Activated CD8-positive, alpha-beta memory T cell treated with anti-CD3 and anti-CD28 coated beads for 1 hour (primary cell): ENCODE measurements at places on chromosomes 3 and 15.

GRCh38 chr3:146325170-146325569 is 74.3 kb upstream of the PLSCR4 start:
- no peak for DNase-seq

DNA sequence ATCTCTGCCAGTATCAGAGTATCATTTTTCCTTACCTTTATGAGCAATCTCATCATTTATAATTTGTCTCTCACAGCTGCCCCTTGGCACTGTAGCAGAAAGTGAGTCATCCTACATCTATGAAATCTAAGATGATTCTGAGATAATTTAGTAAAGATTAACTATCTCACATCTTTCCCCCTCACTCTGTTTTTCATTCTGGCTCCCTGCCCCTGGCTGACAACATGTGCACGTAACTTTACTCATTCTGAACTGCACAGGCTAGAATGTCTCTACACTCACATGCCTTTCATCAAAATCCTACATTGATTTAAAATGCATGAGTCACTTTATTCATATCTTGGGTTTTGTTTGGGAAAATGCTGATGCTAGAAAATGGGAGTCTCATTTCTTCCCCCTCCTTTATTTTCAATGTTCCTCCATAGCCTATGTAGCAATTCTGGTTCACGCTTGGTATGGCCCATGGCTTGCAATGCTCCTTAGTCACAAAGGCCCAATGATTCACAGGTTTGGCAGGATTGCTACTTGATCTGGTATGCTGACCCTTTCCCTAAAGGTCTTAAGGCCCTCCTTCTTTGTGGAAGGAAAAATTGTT is 838.5 kb downstream of the TUSC7 start:
- no peak for DNase-seq

DNA sequence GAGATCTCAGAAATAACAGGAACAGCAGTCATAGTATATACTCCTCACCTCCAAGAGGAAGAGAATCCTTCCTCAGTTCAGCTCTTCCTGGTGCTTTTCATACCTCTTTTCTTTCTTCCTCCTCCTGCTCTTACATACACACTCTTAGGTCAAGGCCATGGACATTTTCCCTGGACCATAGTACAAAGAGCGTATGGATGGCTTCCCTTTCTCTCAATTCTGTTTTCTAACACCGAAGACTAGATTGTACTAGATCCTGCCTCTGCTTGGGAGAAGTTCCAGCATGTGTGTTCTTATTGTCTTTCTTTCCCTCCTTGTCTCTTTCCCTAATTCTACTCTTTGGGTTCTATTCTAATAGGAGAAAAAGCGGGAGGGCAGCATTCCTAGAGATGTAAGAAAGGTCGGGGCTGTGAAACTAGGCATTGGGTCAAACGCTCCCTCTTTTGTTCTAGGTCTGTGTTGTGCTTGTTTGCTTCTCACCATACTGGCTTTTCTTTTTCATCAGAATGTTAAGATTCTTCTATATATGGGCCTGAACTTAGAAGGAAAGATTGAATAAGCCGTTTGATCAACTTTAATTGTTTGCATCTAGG is 77.4 kb downstream of the VPS8 start:
- DNase-seq, result no peak

GRCh38 chr3:168647582-168647981 is 551.9 kb upstream of the GOLIM4 start:
- DNase-seq, result no peak

DNA sequence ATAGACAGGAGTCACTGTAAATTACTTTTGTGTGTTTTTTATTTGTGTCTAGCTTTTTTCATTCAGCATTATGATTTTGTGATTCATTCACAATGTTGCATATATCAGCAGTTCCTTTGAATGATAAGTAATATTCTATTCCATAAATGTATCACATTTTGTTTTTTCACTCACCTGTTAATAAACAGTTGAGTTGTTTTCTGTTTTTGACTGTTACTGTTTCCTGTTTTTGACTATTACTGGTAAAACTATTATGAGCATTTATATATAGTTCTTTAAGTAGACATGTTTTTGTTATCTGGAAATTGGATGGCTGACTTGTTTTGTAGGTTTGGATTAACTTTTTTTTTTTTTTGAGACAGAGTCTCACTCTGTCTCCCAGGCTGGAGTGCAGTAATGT is 138.4 kb downstream of the RSRC1 start:
- DNase-seq, result no peak

GRCh38 chr15:94403331-94403730 is 172.0 kb downstream of the MCTP2 start:
- no peak for DNase-seq

- DNase-seq, result peak; percentile 57
Measured at GRCh38 chr15:88627463-88627862, 6.3 kb downstream of the AEN start.

- DNase-seq, result no peak
Measured at GRCh38 chr3:13706451-13706850, 157.5 kb downstream of the FBLN2 start.

- DNase-seq, result no peak
Measured at GRCh38 chr3:179076243-179077027, 4.8 kb upstream of the ZMAT3 start.

DNA sequence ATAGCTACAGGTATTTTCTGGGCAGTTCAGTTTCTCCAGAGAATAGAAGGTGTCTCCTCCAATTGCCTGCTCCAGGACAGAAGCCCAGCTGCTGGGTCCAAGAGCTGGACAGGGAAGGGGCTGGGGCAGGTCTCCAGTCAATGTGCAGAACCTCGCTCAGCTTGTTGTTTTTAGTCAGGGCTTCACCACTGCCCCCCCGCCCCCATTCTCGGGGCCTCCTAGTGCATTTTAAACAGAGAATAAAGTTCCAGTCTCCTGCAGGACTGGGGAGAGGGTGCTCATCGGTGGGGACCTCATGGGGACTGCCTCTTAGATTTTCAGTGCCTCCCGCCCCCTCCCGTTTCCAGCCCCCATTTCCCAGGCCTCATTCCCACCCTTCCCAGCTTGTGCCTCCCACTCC is 216.6 kb downstream of the XXYLT1 start:
- DNase-seq, result no peak

DNA sequence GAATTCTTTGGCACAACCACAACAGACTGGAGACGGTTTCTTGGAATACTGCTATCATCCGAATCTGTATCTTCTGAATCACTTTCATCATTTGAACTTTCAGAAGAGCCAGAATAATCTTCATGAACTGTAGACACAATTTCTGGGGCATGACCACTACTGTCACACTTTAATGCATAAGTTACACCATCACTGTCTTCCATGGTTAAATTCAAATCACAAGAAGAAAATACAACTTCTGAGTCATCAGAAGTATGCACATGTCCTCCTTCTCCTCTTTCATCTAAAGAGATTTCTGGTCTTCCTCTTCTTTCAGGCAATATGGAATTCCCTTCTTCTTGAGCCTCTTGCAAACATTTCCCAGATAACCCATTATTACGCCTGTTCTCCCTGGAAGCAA is 42.5 kb downstream of the SETD2 start:
- no peak for DNase-seq

DNA sequence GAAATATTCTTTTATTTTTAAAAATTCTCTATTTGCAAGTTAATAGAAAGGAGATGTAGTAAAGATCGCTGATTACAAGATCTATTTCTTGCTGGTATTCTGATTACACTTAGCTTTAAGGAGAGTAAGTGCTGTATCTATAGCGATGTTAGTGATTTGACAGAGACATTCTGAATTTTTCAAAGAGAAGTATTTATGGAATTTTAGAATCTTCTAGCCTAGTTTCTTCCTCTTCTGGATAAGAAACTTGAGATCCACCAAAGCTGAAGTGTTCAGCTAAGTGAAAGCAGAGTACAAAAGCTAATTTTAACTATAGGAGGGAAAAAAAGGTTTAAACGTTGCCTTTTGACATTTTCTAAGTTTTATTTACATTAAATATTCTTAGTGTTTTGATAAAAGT is 72.1 kb upstream of the RARB start:
- DNase-seq, result no peak

DNA sequence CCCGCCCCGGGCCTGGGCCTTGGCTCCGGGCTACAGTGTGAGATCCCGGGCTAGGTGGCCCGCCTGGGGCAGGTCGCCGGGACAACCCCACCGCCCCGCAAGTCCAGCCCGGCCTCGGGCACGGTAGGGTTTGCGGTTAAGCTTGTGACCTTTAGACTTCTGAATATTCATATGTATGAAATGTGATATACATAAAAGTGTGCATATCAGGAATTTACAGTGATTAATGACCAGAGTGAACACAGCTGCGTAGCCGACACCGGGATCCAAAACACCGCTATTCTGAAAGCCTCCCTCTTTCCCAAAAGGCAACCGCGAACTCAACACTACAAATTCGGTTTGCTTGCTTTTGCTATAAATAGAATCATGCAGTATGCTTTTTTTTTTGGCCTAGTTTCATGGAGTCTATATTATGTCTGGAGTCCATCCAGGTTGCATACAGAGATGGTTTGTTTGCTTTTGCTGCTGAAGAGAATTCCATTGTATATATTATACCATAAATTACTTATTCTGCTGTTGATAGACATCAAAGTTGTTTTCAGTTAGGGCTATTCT is 636 bp upstream of the SNRPA1 start:
- no peak for DNase-seq

DNA sequence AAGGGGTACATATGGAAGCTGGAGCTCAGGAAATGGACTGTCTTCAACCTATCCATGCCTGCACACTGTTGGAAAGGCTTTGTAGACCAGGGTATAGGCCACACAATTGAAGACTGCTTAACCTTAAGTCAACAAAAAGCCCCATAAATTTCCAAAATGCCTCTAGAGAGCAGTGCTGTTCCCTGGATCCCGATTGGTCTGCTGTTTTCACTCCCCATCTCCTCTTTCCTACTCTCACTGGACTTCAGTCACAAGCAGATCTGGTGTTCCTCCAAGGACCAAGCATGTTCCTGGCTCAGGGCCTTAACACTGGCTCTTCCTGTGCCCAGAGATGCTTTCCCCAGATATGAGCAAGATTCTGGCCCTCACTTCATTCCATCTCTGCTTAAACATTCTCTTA is 22.8 kb upstream of the LRRC34 start:
- no peak for DNase-seq

GRCh38 chr15:93088981-93089726 is at the start of gene RGMA:
TSS of gene RGMA (minus strand) at chr15:93089211. CDS start at chr15:93088932, 279 bp downstream.
- no peak for DNase-seq

GRCh38 chr3:37147666-37148065 is 26.7 kb downstream of the LRRFIP2 start:
- no peak for DNase-seq

- no peak for DNase-seq
Measured at GRCh38 chr15:75053748-75054125, 30.3 kb downstream of the PPCDC start.

GRCh38 chr3:172869784-172870518 is 119.4 kb downstream of the ECT2 start:
- no peak for DNase-seq

DNA sequence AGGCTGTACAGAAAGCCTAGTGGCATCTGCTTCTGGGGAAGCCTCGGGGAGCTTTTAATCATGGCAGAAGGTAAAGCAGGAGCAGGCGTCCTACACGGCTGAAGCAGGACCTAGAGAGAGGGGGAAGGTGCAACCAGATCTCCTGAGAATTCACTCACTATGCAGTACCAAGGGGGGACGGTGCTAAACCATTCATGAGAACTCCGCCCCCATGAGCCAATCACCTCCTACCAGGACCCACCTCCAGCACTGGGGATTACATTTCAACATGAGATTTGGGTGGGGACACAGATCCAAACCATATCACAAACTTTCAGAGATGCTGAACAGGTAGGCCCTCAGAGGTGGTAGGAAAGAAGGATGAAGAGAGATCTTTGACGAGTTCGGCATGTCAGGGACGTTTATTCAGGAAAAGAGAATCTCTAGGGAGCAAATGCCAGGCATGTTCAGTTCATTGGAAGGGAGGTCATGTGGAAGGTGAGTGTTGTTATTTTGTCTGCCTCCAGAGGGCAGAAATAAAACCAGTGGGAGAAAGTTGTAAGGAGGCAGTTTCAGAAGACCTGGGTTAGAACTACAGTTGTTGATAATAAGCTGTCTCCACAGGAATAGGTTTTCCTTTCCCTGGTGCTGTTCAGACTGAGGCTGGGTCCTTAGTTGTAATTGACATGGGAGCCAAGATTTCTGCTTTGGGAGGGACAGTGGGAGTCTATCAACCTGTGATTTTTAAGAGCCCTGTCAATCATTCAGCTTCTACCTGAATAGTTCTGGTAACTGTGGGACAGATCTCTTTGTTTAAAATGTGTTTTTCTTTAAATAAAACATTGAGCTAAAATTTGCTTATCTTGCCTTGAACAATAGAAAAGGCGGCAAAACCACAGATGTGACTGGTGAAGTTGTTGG is 4.3 kb upstream of the FNDC3B start:
- DNase-seq, result no peak

DNA sequence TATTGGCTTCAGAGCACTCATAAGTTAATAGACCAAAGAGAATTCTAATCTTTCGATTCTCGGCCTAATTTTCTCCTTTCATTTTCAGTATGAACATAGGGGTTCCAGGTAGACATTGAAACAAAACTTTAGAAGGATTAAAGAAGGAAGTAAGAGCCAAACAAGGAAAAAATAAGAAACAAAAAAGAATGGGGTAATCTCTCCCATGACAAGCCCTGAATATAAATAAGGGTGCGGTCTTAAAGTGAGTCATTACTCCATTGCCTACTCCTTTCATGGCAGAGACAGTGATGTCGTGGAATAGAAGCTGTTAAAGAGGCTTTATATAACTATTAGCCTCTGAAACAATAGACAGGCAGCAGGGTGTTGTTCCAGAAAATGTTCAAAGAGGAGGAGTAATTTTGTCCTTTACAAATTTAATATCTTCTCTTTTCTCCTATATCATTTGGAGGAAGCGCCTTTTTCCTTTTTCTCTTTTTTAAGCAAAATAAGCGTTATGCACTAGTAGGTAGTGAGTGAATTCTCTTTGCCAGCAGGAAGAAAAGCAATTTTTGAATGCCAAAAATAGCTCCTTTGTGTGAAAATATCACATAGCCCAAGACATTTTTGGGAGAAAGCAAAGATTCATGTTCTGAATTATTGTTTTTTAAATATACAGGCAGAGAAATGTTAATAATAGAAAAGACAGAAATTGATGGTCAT is 607.9 kb upstream of the KCNMB2 start:
- DNase-seq, result no peak

GRCh38 chr3:25424614-25425013 is 3.4 kb upstream of the RARB start:
- no peak for DNase-seq

GRCh38 chr3:44554626-44555592 is at the start of gene ZKSCAN7:
TSS of gene ZKSCAN7 (plus strand) at chr3:44555193. CDS start at chr3:44557048, 1,855 bp downstream.
- DNase-seq, result no peak
